NCI-H510A treated with DMSO at 0.1 percent for 48 hours (cell line): ENCODE measurements at places on chromosomes 13 and 19.

GRCh38 chr13:39955560-39955959, 300.1 kb downstream of the COG6 start:
- no peak for DNase-seq

DNA sequence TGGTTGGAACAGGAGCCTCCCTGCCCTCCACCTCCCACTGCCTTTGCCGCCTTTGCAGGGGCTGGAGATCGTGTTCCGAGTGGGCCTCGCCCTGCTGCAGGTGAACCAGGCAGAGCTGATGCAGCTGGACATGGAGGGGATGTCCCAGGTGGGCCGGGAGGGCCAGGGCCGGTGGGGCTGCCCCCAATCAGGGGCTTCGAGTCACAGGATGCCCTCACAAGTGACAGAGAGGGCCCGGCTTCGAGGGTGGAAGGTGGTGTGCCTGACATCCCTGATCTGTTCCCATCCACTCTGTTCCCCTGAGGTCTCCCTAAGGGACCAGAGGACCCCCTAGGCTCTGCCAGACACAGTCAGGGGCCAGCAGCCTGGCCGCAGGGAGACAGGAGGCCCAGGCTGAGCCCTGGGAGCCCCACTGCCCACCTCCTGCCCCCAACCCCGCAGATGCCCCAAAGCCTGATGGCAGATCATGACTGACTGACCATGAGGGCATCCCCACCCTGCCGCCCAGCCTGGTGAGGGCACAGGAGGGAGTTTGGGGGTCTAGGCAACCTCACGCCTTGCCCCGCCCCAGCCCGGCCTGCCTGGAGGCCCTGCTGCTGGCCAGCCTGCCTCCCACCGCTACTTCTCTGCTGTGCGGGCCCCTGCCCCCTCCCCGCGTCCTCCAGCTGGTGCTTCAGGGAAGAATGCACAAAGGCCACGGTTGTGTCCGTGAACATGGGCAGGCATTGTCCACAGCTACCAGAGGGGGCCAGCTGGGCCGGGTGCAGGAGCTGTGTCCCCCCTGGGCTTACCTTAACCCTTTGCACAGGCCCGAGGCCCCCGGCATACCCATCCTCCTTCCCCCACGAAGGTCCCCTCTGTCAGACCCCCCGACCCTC, 21.8 kb downstream of the EVI5L start:
- no peak for DNase-seq

- no peak for DNase-seq
Observed at GRCh38 chr19:35040826-35041547, 534 bp upstream of the HPN start.

DNA sequence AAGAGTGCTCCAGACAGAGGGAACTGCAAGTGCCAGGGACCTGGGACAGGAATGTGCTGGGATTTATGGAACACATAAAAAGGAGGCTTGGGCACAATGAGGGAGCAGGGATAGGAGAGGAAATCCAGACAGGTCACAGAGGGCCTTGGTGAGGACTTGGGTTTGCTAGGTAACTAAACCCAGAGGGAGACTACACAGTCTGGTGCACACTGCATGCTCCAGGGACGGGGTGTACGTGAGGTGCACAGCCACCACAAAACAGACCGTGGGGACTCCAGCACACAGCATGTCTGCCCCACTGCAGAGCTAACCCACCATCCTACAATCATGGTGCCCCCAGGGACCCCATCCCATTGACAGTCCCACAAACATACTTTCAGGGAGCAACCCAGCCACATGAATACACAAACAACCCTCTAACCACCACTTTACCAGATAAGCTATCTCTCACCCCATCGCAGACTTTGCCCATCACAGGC, 5.5 kb upstream of the ZFP36 start:
- no peak for DNase-seq

DNA sequence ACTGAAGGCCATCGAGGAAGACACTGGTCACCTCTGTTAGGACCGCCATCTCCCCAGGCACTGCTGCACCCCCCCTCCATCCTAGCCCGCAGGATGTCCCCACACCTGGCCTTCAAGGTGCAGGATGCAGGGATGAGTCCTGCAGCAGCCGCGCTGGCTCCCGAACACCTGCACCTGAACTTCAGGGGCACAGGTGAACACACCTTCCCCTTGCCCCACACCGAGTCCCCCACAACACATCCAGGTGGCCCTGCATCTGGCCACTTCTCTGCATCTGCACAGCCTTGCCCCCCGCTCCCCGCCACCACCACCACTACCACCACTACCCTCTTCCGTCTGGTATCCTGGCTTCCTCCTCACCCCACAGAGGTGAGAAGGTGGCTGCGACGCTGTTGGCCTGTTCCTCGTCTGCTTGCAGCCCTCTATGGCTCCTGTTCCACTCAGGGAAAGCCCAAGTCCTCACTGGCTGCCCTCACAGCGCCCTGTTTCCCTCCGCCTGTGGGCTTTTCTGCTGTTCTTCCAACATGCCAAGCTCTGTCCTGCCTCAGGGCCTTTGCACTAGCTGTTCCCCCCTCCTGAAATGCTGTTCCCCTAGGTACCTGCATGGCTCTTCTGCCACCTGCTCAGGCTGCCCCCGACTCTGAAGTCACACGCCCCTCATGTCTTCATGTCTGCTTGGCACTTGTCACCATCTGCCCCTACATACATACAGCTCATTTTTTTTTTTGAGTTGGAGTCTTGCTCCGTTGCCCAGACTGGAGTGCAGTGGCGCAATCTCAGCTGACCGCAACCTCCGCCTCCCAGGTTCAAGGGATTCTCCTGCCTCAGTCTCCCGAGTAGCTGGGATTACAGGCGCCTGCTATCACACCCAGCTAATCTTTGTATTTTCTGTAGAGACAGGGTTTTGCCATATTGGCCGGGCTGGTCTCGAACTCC, 1.4 kb upstream of the CERS1 start:
- no peak for DNase-seq

- no peak for DNase-seq
Observed at GRCh38 chr19:45296355-45296754, 26.3 kb downstream of the CKM start.

- no peak for DNase-seq
Observed at GRCh38 chr13:59364641-59365085, 799.1 kb downstream of the DIAPH3 start.

DNA sequence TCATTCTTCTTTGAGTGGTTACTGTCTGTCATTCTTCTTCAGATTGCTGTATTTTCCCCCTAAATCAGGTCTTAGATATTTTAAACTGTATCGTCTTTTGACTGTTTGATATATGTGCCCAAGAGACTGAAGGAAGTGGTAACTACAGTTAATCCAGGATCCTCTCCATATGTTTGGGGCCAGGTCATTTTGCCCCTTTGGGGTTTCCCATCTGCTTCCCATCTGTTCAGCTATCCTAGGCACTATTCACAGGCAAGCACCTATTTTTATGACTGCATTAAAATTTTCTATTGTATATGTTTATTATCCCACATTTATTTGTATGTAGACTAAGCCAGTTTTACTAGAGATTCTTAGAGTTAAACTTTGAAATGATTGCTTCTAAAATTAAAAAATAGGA, 244.2 kb downstream of the PCCA start:
- no peak for DNase-seq

- no peak for DNase-seq
Observed at GRCh38 chr19:12695514-12695913, 917 bp downstream of the FBXW9 start.

DNA sequence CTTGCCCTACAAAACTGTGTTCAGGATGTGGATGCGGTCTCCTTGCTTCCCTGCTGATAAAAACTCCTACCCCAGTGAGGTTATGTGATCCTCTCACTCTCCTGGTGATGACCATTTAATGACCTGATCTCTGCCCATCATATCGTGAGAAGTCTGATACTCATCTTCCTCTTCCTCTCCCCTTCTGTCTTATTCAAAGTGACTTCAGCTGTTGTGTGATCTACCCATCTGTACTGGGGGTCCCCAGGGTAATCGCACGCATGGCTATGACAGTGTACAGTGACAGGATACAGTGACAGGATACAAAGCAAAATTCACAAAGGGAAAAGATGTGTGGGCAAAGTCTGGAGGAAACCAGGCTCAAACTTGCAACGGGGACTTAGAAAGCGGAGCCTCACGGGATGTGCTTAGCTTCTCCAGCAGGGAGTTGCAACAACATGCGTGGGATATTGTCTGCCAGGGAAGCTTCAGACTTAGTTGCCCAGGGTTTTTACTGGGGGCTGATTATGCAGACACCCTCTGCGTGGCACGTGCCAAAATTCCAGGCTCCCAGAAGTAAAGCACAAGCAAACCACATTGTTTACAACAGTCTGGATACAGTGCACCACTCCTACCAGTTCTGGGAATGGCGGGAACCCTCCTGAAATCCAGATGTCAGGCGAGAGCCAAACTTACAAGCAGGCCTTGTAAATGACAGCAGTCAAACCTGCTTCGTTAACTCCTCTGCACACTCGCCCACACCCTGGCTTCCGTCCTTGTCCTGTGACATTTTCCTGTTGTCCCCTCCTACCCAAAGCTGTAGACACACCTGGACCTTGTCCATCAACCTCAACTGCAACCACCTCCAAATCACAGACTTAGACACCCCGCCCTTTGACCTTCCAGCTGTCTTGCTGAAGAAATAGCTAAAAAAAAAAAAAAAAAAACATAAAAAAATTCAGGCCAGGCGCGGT, 18.0 kb upstream of the GARRE1 start:
- DNase-seq = no peak

DNA sequence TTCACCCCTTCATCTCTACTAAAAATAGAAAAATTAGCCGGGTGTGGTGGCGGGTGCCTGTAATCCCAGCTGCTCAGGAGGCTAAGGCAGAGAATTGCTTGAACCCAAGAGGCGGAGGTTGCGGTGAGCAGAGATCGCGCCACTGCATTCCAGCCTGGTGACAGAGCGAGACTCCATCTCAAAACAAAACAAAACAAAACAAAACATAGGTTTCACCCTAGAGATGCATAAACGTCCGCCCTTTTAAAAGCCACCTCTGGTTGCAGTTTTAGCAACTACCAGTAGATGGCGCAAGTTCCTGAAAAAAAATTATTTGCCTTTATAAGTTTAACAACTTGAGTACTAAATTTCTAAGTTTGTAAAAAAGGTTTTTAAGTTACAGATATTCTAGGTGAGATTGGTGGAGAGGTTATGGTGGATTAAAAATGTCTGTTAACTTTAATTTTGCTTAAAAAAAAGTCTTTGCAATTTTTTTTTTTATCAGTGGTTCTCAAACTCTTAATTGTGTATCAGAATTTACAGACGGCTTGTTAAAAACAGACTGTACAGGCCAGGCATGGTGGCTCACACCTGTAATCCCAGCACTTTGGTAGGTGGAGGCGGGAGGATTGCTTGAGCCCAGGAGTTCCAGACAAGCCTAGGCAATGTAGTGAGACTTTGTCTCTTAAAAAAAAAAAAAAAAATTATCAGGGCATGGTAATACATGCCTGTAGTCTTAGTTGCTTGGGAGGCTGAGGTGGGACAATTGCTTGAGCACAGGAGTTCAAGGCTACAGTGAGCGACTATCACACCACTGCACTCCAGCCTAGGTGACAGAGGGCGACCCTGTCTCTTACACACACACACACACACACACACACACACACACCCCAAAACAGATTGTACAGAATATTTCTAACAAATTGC, 42.1 kb downstream of the NAA16 start:
- DNase-seq = no peak

DNA sequence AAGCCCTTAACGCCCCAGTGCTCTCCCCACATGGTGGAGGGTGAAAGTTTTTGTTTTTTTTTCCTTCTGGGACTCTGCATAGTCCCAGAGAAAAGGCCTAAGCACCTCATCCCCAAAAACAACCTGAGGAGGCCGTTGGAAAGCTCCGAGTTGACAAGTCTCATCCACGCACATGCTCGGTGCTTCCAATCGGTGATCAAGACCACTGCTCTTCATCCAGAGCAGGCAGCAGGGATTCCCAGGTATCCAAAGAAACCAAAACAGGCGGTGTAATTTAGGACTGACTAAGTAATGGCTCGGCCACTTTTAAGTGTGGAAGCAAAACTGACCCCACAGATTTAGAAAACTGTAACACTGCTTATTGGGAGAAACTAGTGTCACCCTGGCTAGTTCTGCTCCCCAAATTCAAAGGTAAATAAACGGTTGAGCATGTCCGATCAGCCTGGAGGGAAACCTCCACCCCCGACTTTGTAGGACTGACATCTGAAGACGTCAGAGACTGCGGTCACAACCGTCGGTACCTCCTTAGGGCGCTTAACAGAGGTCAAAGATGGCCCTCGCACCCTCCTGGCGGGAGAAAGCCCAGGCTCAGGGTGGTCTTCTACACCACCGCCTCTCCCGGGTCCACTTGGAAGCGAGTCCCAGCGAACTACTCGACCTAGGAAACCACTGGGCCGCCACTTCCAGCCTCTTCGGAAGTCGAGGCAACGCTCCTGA, 997 bp upstream of the ZNF446 start:
- DNase-seq = no peak

DNA sequence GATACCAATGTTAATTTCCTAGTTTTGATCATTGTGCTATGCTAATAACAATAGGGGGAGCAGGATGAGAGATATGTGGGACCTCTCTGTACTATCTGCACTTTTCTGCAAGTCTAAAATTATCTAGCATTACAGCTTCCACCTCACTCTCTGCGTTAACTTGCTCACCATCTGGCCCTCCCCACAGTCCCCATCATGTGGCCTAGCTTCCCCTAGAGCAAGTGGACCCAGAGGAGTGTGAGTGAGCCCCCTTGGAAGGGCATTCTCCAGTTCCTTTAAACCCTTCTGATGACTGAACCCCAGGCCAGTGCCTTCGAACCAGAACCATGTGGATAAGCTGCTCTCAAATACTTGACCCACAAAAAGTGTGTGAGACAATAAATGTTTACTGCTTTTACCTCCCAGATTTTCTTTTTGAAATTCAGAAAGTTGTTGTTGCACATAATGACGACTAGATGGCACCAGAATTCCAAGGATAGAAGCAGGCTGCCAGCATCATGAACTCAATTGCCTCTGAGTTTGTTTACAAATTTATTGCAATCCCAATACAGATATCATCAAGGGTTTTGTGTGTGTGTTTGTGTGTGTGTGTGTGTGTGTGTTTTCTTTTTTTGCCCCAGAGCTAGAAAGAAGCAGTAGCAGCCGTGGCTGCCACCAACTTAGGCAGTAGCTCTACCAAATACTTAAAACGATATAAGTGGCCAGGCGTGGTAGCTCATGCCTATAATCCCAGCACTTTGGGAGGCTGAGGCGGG, 49.0 kb upstream of the ZNF780A start:
- peak; percentile 77 for DNase-seq

DNA sequence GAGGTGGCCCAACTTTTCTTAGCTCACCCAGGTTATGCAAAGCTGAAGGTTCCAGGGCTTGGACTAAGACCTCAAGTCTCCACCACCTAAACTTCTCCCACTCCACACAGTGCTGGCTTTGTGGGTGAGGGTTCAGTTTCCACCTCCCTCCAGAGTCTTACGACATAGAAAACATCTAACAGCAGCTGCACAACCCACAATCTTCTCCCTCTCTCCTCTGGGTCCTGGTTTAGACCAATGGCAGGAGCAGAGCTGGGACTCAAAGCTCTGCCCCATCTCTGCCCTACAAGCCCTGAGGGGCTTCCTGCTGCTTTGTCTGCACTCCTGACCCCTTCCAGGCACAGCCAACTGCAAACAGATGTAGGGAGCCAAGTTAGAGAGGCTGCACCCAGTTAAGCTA, 16.0 kb downstream of the IRGC start:
- no peak for DNase-seq

GRCh38 chr19:33063753-33064457, 783 bp downstream of the RHPN2 start:
- no peak for DNase-seq

- DNase-seq = no peak
Observed at GRCh38 chr13:32802159-32802558, 214.1 kb upstream of the KL start.

GRCh38 chr13:103663996-103664395, 597.8 kb upstream of the SLC10A2 start:
- DNase-seq = no peak

- no peak for DNase-seq
Observed at GRCh38 chr19:34432797-34433196, 4.6 kb downstream of the UBA2 start.
